ENCODE measurements at places on chromosomes 4 and X. TPM values are rescaled to one million over a fixed set of nuclear protein-coding genes. Genes with fewer than 3 reads are reported as not detected.

Gene MAGEA3
- total RNA-seq: not detected

Gene MAOB
- total RNA-seq: 0.46 TPM

Gene FDCSP
- not detected for total RNA-seq

Gene MAGEB1
- 0.33 TPM for total RNA-seq

Gene HPSE
- total RNA-seq: 1.8 TPM

Gene SPANXB1
- not detected for total RNA-seq

Gene SLC9B1
- total RNA-seq: 1.4 TPM

Gene FGFBP2
- total RNA-seq: not detected

Gene CXXC4
- total RNA-seq: 5.6 TPM

Gene P2RY10
- total RNA-seq: not detected

Gene SRPK3
- total RNA-seq: not detected

- H3K4me3 ChIP-seq: no peak overlapping the region
- H3K4me1 ChIP-seq: no peaks in the 10 kb centered on the region
- DNase-seq: no peak
- no peaks in the 10 kb centered on the region for H3K27me3 ChIP-seq
- H3K36me3 ChIP-seq: peaks cover 62% of the 10 kb centered on the region
- no peak overlapping the region for H3K27ac ChIP-seq
Measured at GRCh38 chr4:26424153-26424552, 66.1 kb downstream of the CCKAR start.

DNA sequence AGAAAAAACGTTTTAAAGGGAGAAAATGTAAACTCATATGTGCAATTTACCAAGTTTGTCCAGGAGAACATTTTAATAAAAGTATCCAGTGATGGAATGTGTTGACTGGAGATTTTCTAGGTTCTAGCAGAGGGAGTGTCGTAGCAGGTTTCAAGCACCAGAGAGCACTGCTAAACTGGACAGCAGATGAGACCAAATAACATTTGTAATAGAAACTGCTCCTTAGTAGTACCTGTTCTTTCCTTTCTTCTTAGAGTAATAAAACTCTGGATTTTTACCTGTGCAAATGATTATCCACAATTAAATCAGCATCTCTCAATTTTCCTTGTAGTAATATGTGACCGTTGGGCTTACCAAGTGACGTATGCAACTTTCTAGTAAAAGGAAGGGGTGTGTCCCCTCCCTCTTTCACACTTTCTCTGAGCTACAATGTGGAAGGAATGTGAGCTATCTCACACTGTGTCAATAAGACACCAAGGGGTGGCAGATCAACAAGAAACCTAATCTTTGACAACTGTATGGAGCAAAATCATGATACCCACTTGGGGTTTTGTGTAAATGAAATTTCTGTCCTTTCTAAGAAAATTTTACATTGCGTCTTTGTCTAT is 9.5 kb downstream of the HPGDS start:
- no peak overlapping the region for H3K27ac ChIP-seq
- H3K27me3 ChIP-seq: peaks cover 7% of the 10 kb centered on the region
- H3K4me3 ChIP-seq: peak overlapping the region; percentile 19
- DNase-seq: peak; percentile 72
- H3K4me1 ChIP-seq: peaks cover 14% of the 10 kb centered on the region
- no peaks in the 10 kb centered on the region for H3K36me3 ChIP-seq

DNA sequence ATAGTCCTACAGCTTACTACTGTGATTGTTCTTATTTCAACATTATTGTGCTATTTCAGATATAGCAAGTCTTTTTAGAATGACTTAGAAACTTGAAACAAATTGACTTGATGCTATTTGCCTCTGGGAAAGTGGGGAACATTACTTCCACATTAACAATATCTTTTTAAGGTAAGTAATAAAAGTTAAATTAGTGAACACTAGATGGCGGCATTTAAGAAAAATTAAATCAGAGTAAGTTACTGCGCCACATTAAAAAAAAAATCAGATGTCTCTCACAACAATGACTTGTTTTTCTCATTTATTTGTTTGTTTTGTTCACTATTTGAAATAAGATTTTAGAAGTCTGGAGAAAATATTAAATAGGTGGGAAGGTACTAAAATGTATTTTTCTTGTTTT is 1026.9 kb upstream of the SLIT2 start:
- DNase-seq: no peak
- no peak overlapping the region for H3K27ac ChIP-seq
- H3K36me3 ChIP-seq: no peaks in the 10 kb centered on the region
- no peaks in the 10 kb centered on the region for H3K27me3 ChIP-seq
- H3K4me3 ChIP-seq: no peak overlapping the region

DNA sequence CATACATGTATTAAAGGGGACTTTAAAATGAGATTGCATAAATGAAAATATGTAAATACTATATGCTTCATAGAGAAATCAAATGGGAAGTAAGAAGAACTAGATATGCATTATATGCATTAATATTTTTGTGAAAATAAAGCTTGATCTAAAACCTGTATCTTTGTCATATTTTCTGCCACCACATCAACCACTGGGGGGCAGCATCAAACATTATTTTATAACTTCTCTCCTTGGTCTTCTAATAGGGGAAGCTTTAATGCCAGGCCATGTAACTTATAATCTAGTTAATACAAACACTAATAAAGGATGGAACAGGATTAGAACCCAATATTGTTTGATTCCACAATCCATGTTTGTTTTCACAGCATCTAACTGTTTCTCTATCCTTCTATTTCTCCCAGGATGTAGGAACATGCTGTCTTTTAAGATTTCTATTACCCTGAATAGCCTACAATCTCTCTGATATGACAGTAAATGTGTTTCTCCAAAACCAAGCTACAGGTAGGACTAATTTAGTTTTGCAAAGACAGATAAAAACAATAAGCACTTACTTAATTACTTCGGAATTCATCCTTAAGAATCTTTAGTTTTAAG is 10.0 kb downstream of the QRFPR start:
- H3K36me3 ChIP-seq: no peaks in the 10 kb centered on the region
- peaks cover 2% of the 10 kb centered on the region for H3K27me3 ChIP-seq
- no peaks in the 10 kb centered on the region for H3K4me1 ChIP-seq
- DNase-seq: peak; percentile 59
- no peak overlapping the region for H3K27ac ChIP-seq

GRCh38 chrX:141278306-141278705 is 36.0 kb upstream of the SPANXC start:
- DNase-seq: peak; percentile 68
- no peak overlapping the region for H3K27ac ChIP-seq
- no peak overlapping the region for H3K4me3 ChIP-seq
- no peaks in the 10 kb centered on the region for H3K4me1 ChIP-seq
- no peaks in the 10 kb centered on the region for H3K36me3 ChIP-seq

- no peak overlapping the region for H3K4me3 ChIP-seq
- H3K36me3 ChIP-seq: no peaks in the 10 kb centered on the region
- no peak for DNase-seq
- no peaks in the 10 kb centered on the region for H3K4me1 ChIP-seq
Measured at GRCh38 chrX:125681507-125681906, 361.8 kb downstream of the TEX13C start.

DNA sequence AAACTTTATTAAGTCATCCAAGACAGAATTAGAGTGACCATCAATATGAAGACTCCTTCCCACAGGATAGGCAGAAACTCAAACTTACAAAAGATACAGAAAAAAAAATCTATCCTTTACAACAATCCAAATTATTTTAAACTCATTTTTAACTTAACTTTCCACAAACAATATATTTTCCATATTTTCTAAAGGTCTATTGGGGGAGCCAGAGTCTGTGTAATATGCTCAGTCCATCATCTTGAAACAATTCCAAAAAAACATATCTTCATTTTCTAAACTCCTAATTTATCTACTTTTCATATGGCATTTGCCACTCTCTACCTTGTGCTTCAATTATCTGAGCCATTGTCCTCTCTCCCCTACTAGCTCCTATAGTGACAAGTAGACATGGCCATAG is 378.1 kb downstream of the PDGFC start:
- no peak overlapping the region for H3K4me3 ChIP-seq
- H3K27ac ChIP-seq: no peak overlapping the region
- peaks cover 4% of the 10 kb centered on the region for H3K4me1 ChIP-seq
- H3K27me3 ChIP-seq: no peaks in the 10 kb centered on the region
- DNase-seq: no peak
- H3K36me3 ChIP-seq: no peaks in the 10 kb centered on the region

DNA sequence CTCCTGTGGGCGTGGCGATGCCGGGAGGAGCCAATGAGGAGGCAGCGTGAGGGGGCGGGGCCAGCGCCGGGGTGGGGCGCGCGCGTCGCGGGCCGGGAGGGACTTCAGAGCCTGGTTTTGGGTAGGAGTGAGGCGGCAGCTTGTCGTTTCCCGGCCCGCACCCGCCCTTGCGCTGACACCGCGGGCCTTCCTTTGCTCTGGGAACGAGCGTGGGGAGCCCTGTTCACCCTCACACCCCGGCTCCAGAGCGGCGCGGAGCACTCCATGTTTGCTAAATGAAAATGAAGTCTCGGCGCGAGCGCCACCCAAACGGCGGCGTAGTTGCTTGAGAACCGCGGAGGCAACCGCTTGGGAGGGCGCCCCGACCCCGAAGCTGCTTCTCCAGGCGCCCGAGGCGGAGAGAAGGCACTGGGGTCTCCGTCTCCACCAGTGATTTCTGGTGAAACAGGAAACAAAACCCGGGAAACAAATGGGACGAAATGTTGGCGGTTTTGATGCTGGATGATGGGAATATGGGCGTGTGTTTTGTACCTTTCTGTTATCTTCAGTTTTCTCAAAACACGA is 497 bp upstream of the GRPEL1 start:
- H3K36me3 ChIP-seq: peaks cover 19% of the 10 kb centered on the region
- H3K4me1 ChIP-seq: no peaks in the 10 kb centered on the region
- no peak for DNase-seq

- H3K27ac ChIP-seq: no peak overlapping the region
- no peaks in the 10 kb centered on the region for H3K36me3 ChIP-seq
- no peak for DNase-seq
- no peaks in the 10 kb centered on the region for H3K27me3 ChIP-seq
- no peak overlapping the region for H3K4me3 ChIP-seq
- H3K4me1 ChIP-seq: no peaks in the 10 kb centered on the region
Measured at GRCh38 chr4:83124111-83124780, 9.7 kb upstream of the PLAC8 start.

- H3K36me3 ChIP-seq: no peaks in the 10 kb centered on the region
- H3K27me3 ChIP-seq: no peaks in the 10 kb centered on the region
Measured at GRCh38 chr4:61877893-61878292, 677.8 kb downstream of the ADGRL3 start.

DNA sequence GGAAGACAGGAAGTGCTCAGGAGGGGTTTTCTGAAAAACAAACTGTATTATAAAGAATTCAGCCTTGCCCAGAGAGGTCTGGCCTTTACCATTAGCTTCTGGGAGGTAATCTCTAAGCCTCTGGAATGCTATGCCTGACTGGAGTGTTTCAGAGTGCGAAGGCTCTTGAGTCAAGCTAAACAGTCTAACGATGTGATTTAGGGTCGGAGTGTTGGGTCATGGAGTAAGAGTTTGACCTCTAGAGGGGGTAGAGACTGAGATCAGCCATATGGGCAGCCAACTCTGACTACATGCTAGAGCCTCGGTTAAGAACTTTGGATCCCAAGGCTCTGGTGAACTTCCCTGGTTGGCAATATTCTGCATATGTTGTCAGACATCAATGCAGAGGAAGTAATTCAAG is 15.0 kb downstream of the BOD1L1 start:
- no peak overlapping the region for H3K4me3 ChIP-seq
- H3K36me3 ChIP-seq: peaks cover 83% of the 10 kb centered on the region
- no peaks in the 10 kb centered on the region for H3K27me3 ChIP-seq
- H3K4me1 ChIP-seq: no peaks in the 10 kb centered on the region

DNA sequence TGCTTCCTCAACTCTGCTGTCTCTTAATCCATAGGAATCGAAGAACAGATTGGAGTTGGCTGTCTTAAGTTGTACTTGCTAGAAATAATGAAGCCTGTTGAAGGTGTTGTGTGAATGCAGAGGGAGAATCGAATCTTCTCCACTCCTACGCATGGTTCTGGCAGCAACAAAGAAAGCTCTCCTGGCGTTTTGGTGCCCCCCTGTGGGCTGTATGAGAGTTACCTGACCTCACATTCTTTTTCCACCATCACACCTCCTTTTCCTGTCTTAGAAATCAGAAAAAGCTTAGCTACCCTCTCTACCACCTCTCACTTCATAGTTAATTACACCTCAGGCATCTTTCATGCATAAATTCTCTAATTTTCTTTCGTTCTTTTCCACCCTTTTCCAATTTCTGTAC is 16.3 kb downstream of the KLF8 start:
- peak; percentile 78 for DNase-seq
- no peak overlapping the region for H3K27ac ChIP-seq
- no peak overlapping the region for H3K4me3 ChIP-seq
- no peaks in the 10 kb centered on the region for H3K27me3 ChIP-seq
- peaks cover 87% of the 10 kb centered on the region for H3K36me3 ChIP-seq

GRCh38 chr4:123423819-123424218 is 27.2 kb downstream of the SPRY1 start:
- DNase-seq: no peak
- no peak overlapping the region for H3K27ac ChIP-seq
- H3K4me3 ChIP-seq: no peak overlapping the region
- no peaks in the 10 kb centered on the region for H3K36me3 ChIP-seq

- no peaks in the 10 kb centered on the region for H3K27me3 ChIP-seq
- no peak overlapping the region for H3K4me3 ChIP-seq
- no peak overlapping the region for H3K27ac ChIP-seq
- DNase-seq: peak; percentile 87
Measured at GRCh38 chrX:132092439-132093065, 35.3 kb downstream of the FRMD7 start.

DNA sequence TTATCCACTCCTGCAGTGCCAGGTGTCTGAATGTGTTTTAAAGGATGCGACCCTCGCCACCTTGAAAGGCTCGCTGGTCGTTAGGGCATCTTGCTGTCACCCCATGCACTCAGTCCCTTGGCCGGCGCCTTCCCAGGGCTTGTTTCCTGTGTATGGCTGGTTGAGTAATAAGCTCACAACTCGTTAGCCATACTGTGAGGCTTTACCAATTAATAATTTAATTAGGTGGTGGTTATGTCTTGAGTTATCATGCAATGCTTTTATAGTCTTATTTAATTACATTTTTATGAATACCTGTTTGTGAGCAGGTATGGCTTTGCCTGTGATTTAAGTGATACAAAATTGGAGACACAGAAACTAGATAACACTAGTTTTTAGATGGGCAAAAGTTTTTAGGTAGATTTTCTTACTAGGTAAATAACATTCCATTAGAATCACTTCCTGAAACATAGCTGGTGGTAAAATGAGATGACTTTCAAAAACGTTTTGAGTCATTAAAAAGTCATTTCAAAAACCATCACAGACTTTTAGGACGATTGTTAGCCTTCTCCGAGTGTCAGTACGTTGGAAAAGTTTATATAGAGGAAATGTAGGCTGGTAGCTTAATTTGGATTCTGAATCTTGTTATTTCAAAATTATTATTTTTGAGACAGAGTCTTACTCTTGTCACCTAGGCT is 18.2 kb downstream of the PTTG2 start:
- peak overlapping the region; percentile 82 for H3K4me3 ChIP-seq
- no peaks in the 10 kb centered on the region for H3K27me3 ChIP-seq
- DNase-seq: peak; percentile 75
- peaks cover 8% of the 10 kb centered on the region for H3K4me1 ChIP-seq
- no peaks in the 10 kb centered on the region for H3K36me3 ChIP-seq
- H3K27ac ChIP-seq: no peak overlapping the region
